ENCODE measurements at places on chromosomes 16 and 17.
A peak's percentile ranks its signal among the peaks of the same experiment; 100 is the strongest.

GRCh38 chr16:3149630-3150345 lies 15.0 kb downstream of the ZNF213 start:
- H3K4me3 ChIP-seq: peak overlapping the region; percentile 83
- no peaks in the 10 kb centered on the region for H3K27me3 ChIP-seq
- peaks cover 27% of the 10 kb centered on the region for H3K4me1 ChIP-seq
- H3K27ac ChIP-seq: peak overlapping the region; percentile 88

GRCh38 chr17:12548558-12548957 lies 117.1 kb upstream of the MYOCD start:
- peaks cover 2% of the 10 kb centered on the region for H3K36me3 ChIP-seq
- no peaks in the 10 kb centered on the region for H3K27me3 ChIP-seq
- peak overlapping the region; percentile 91 for H3K27ac ChIP-seq
- DNase-seq: no peak
- H3K4me1 ChIP-seq: peaks cover 62% of the 10 kb centered on the region

DNA sequence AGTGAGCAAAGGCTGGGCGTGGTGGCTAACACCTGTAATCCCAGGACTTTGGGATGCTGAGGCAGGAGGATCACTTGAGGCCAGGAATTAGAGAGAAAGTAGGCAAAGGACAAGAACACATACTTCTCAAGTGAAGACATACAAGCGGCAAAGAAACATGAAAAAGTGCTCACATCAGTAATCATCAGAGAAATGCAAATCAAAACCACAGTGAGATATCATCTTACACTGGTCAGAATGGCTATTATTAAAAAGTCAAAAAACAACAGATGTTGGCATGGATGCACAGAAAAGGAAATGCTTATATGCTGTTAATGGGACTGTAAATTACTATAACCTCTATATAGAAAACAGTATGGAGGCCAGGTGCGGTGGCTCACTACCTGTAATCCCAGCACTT lies 12.2 kb upstream of the SLX4 start:
- H3K36me3 ChIP-seq: no peaks in the 10 kb centered on the region
- H3K27ac ChIP-seq: no peak overlapping the region

DNA sequence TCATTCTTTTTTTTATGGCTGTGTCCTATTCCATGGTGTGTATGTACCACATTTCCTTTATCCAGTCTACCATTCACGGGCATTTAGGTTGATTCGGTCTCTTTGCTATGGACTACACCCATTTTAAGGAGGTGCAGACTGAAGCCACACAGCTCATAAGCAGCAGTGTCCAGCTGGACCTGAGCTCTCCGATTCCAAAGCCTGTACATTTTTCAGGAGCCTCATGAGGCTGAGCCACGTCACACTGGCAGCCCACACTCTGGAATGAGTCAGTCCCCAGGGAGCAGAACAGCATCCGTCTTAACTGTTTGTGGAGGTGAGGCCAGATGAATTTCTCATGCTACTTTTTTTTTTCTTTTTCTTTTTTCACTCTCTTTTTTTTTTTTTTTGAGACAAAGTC lies 116.1 kb downstream of the C16orf95 start:
- peak overlapping the region; percentile 97 for H3K27ac ChIP-seq
- peaks cover 83% of the 10 kb centered on the region for H3K4me1 ChIP-seq
- DNase-seq: no peak
- H3K27me3 ChIP-seq: no peaks in the 10 kb centered on the region
- H3K4me3 ChIP-seq: no peak overlapping the region
- no peaks in the 10 kb centered on the region for H3K36me3 ChIP-seq

DNA sequence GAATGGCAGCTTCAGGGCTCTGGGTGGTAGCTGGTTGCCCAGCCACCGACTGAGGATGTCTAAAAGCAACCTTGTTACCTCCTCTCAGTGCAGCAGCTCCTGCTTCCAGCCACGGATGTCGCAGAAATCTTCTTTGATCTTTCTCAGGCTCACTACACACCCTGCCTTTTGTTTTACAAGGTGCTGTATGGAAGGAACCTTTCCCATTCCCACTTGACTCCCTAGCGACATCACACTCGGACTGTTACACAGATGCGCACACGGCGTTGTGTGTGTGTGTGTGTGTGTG lies 135.8 kb upstream of the CPHXL start:
- H3K27ac ChIP-seq: no peak overlapping the region
- no peaks in the 10 kb centered on the region for H3K4me1 ChIP-seq
- no peaks in the 10 kb centered on the region for H3K36me3 ChIP-seq
- peaks cover 9% of the 10 kb centered on the region for H3K27me3 ChIP-seq
- H3K4me3 ChIP-seq: no peak overlapping the region
- no peak for DNase-seq

DNA sequence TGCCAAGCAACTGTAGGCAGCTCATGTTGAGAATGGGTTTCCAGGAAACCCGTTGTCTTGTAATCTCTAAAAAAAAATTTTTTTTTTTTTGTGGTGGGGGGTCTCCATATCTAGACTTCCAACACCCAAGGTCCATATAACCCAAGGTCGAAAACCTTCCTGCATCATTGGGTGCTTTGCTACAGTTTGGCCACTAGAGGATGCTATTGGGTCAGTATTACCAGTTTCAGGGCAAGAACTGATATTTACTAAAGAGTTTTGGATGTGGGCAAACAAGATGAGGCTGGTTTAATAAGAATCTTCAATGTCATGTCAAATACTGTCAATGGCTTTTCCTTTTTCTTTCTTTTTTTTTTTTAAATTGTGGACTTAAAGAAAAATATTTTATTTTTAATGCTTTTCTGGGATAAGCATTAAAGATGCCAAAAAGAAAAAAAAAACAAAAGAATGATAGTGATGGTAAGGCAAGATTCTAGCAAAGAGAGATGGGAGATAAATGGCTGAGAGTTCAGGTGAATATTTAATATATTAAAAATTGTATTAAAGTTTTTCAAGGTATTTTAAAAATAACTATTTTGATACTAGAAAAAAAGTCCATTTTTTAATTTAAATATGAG lies 62.2 kb downstream of the DHRS7C start:
- H3K27ac ChIP-seq: no peak overlapping the region
- no peaks in the 10 kb centered on the region for H3K27me3 ChIP-seq
- H3K4me3 ChIP-seq: no peak overlapping the region
- H3K4me1 ChIP-seq: peaks cover 15% of the 10 kb centered on the region
- H3K36me3 ChIP-seq: peaks cover 2% of the 10 kb centered on the region

DNA sequence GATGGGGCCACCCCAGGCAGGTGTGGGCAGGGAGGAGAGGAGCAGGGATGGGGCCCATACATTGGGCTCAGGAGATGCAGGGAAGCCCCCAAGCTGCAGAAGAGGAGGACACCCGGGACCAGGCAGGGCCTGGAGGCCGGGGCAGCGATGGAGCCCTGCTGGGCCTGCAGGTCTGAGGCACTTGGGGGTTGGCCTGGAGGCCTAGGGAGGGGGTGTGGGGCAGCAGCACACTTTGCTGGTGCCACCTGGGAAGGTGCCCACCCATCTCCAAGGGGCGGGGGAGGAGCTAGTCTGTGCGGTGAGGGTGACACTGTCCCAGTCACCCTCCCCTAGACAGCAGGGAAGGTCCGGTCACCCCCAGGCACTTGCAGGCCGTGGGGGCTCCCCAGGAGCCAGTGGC lies 6.4 kb upstream of the CCDC57 start:
- H3K4me1 ChIP-seq: peaks cover 33% of the 10 kb centered on the region
- no peak overlapping the region for H3K4me3 ChIP-seq
- peak; percentile 83 for DNase-seq
- peak overlapping the region; percentile 54 for H3K27ac ChIP-seq
- no peaks in the 10 kb centered on the region for H3K27me3 ChIP-seq
- H3K36me3 ChIP-seq: no peaks in the 10 kb centered on the region

- no peak for DNase-seq
- peaks cover 4% of the 10 kb centered on the region for H3K27me3 ChIP-seq
- no peaks in the 10 kb centered on the region for H3K36me3 ChIP-seq
- no peak overlapping the region for H3K27ac ChIP-seq
- H3K4me1 ChIP-seq: peaks cover 23% of the 10 kb centered on the region
These were observed 95.1 kb upstream of the ZFHX3 start for GRCh38 chr16:73143002-73143401.

- peaks cover 95% of the 10 kb centered on the region for H3K27me3 ChIP-seq
- no peak for DNase-seq
- peaks cover 2% of the 10 kb centered on the region for H3K36me3 ChIP-seq
- no peak within 1 kb of the TSS for H3K27ac ChIP-seq
These were observed at the start of gene HOXB13 for GRCh38 chr17:48728232-48729231. HOXB13 (minus strand) TSS chr17:48728750; CDS start chr17:48728593, 157 bp downstream.

GRCh38 chr16:85428168-85428898 lies 184.8 kb upstream of the GSE1 start:
- peaks cover 6% of the 10 kb centered on the region for H3K4me1 ChIP-seq
- H3K27me3 ChIP-seq: peaks cover 4% of the 10 kb centered on the region
- no peak overlapping the region for H3K27ac ChIP-seq

GRCh38 chr17:2853283-2854142 lies 57.3 kb downstream of the RAP1GAP2 start:
- H3K36me3 ChIP-seq: no peaks in the 10 kb centered on the region
- no peak overlapping the region for H3K27ac ChIP-seq
- DNase-seq: peak; percentile 87
- H3K4me1 ChIP-seq: peaks cover 19% of the 10 kb centered on the region
- H3K4me3 ChIP-seq: peak overlapping the region; percentile 81

DNA sequence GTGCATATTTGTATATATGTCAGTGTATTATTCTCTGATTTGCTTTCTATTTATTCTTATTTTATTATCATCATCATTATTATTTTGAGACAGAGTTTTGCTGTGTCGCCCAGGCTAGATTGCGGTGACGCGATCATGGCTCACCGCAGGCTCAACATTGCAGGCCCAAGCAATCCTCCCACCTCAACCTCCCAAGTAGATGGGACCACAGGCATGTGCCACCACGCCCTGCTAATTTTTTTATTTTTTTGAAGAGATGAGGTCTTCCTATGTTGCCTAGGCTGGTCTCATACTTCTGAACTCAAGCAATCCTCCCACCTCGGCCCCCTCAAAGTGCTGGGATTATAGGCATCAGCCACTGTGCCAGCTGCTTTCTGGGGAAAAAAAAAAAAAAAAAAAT lies 8.4 kb upstream of the ARHGAP17 start:
- H3K4me1 ChIP-seq: peaks cover 4% of the 10 kb centered on the region
- no peak overlapping the region for H3K27ac ChIP-seq
- no peaks in the 10 kb centered on the region for H3K36me3 ChIP-seq
- no peak overlapping the region for H3K4me3 ChIP-seq
- H3K27me3 ChIP-seq: no peaks in the 10 kb centered on the region

DNA sequence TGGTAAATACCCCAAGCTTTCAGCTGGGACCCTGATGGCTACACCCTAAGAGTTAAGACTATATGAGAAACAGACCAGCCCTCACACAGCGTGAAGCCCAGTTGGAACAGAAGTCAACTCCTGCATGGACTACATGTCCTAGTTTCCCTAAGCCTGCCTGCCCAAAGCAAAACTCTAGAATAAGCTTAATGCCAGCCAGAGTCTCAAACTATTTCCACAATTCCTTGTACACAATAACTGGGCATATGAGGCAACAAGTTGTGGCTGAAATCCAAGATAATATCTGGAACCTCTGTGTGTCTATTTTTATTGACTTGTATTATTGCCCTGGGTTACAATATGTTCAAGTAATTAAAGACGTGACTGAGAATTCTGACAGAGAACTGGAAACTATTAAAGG lies 19.4 kb downstream of the MYH10 start:
- no peaks in the 10 kb centered on the region for H3K36me3 ChIP-seq
- H3K27ac ChIP-seq: peak overlapping the region; percentile 95
- no peaks in the 10 kb centered on the region for H3K27me3 ChIP-seq
- H3K4me3 ChIP-seq: peak overlapping the region; percentile 67

DNA sequence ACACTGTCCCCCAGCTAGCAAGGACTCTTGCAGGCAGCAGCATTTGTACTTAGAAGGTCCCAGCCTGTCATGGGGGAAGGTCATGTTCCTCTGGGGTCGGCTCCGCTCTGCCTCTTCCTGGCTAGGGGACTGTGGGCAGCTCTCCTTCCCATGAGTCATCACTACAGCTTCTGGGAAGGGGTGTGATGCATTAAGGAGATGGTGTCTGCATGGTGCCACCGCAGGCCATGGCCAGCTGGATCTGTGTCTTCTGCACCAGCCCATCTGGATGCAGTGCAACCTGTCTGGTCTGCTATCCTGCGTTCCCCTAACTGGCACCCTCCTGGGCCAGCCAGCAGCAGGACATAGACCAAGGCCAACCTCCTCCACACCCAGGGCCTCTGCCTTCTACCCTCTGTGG lies 6.3 kb downstream of the STARD3 start:
- no peak for DNase-seq
- H3K27me3 ChIP-seq: no peaks in the 10 kb centered on the region
- no peaks in the 10 kb centered on the region for H3K36me3 ChIP-seq
- H3K4me1 ChIP-seq: peaks cover 45% of the 10 kb centered on the region

DNA sequence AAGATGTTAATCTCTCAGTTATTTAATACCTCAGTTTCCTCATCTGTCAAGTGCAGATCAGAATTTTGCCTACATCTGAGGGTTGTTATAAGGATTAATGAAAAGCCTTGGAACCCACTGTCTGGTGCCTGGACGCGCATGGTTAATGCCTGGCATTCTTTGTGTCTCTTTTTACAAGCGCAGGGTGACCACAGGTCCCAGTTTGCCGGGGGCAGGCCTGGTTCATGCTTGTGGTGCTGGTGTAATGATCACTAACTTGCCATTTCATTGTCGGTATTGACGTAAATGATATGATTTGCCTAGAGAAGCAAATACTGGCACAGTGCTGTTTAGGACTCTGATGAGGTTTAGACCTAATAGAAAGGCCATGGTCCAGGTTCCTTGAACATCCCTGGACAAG lies 23.1 kb downstream of the MRC2 start:
- H3K4me3 ChIP-seq: no peak overlapping the region
- H3K27me3 ChIP-seq: no peaks in the 10 kb centered on the region
- no peak for DNase-seq
- peak overlapping the region; percentile 88 for H3K27ac ChIP-seq
- H3K36me3 ChIP-seq: peaks cover 13% of the 10 kb centered on the region

- no peak overlapping the region for H3K4me3 ChIP-seq
- no peak overlapping the region for H3K27ac ChIP-seq
- peaks cover 21% of the 10 kb centered on the region for H3K27me3 ChIP-seq
- H3K4me1 ChIP-seq: no peaks in the 10 kb centered on the region
- H3K36me3 ChIP-seq: no peaks in the 10 kb centered on the region
These were observed 499.1 kb upstream of the CDH5 start for GRCh38 chr16:65867276-65867960.

DNA sequence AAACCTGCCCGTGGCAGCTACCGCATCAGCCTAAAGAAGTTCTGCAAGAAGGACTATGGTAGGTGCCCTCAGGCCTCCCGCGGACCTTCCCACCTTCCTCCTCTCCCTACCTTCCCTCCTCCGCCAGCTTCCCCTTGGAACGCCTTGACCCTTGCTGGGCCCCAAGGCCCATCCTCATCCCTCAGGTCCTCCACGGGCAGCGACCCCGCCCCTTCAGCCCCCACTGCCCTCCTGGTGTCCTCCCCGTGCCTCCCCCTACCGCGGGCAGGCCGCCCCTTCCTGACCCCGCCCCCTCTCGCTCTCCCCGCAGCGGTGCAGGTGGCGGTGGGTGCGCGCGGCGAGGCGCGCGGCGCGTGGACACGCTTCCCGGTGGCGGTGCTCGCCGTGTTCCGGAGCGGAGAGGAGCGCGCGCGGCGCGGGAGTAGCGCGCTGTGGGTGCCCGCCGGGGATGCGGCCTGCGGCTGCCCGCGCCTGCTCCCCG lies 1.4 kb upstream of the TBC1D24 start:
- H3K4me1 ChIP-seq: peaks cover 47% of the 10 kb centered on the region
- H3K36me3 ChIP-seq: no peaks in the 10 kb centered on the region
- H3K27me3 ChIP-seq: no peaks in the 10 kb centered on the region
- peak overlapping the region; percentile 65 for H3K4me3 ChIP-seq

GRCh38 chr16:3118846-3119245 lies 6.5 kb downstream of the ZNF205 start:
- no peak overlapping the region for H3K4me3 ChIP-seq
- DNase-seq: no peak
- peaks cover 6% of the 10 kb centered on the region for H3K36me3 ChIP-seq

- H3K36me3 ChIP-seq: no peaks in the 10 kb centered on the region
- DNase-seq: no peak
These were observed 86.5 kb upstream of the LHX1 start for GRCh38 chr17:36850790-36851189.

- H3K27ac ChIP-seq: no peak overlapping the region
- no peaks in the 10 kb centered on the region for H3K4me1 ChIP-seq
These were observed 25.9 kb upstream of the NKD1 start for GRCh38 chr16:50522324-50522723.

Data from osteocyte (in vitro differentiated cells).